ENCODE measurements at places on chromosomes 13 and 19. TPM values are rescaled to one million over a fixed set of nuclear protein-coding genes. Genes with fewer than 3 reads are reported as not detected.

Gene CCNA1
- not detected for total RNA-seq

Gene LILRB1
- not detected for total RNA-seq

Gene KLK11
- not detected for total RNA-seq

Gene KCNN4
- total RNA-seq: 0.83 TPM

Gene PEAK3
- not detected for total RNA-seq

Gene ZNF433
- 5.1 TPM for total RNA-seq

Gene STK24
- total RNA-seq: 32.9 TPM

Gene VSTM1
- not detected for total RNA-seq

Gene ZNF586
- total RNA-seq: 14.9 TPM

Gene ZNF45
- total RNA-seq: 22.1 TPM

Gene CFAP97D2
- not detected for total RNA-seq

Gene ZNF284
- total RNA-seq: 4.0 TPM

Gene LYPD5
- 0.50 TPM for total RNA-seq

Gene TTC9B
- total RNA-seq: not detected

Gene SLC7A9
- 0.17 TPM for total RNA-seq

Gene DPRX
- total RNA-seq: not detected

Gene NFIX
- total RNA-seq: 74.8 TPM

Gene NLRP7
- not detected for total RNA-seq

Gene SLC5A5
- not detected for total RNA-seq

Gene FAM83E
- 1.0 TPM for total RNA-seq

Gene SUGP1
- 27.7 TPM for total RNA-seq

Gene TYROBP
- 0.26 TPM for total RNA-seq

Gene CLEC17A
- total RNA-seq: not detected

Gene C19orf85
- not detected for total RNA-seq

Gene ZNF607
- total RNA-seq: 6.9 TPM

Gene ETV2
- 0.51 TPM for total RNA-seq

Gene FGF9
- 0.33 TPM for total RNA-seq

Gene RNF17
- not detected for total RNA-seq

Gene RASIP1
- 0.99 TPM for total RNA-seq

Gene KIR3DL2
- not detected for total RNA-seq

Gene CD37
- not detected for total RNA-seq

Gene ANGPTL8
- not detected for total RNA-seq

Gene CGB8
- total RNA-seq: not detected

Gene LGI4
- 0.17 TPM for total RNA-seq

Gene NXNL1
- total RNA-seq: not detected

Gene KANK2
- total RNA-seq: 435 TPM

Gene LILRB2
- total RNA-seq: not detected

Gene MAB21L1
- 0.77 TPM for total RNA-seq

Gene MTUS2
- total RNA-seq: not detected

Gene ADAMTS10
- 13.1 TPM for total RNA-seq

Gene EDNRB
- total RNA-seq: 0.99 TPM

Gene SMIM24
- total RNA-seq: not detected

Gene CILP2
- 0.66 TPM for total RNA-seq

Gene ATP8B3
- total RNA-seq: 3.0 TPM

Gene RFXAP
- 1.8 TPM for total RNA-seq

Measured in fibroblast of lung (primary cell).